Fibroblast of lung (primary cell): ENCODE measurements at places on chromosomes 3 and 15.
A peak's percentile ranks its signal among the peaks of the same experiment; 100 is the strongest.

GRCh38 chr3:72872183-72872582, 15.7 kb upstream of the GXYLT2 start:
- H3K4me1 ChIP-seq, result no peaks in the 10 kb centered on the region
- peak overlapping the region; percentile 35 for H3K27ac ChIP-seq
- no peak overlapping the region for H3K4me3 ChIP-seq
- no peaks in the 10 kb centered on the region for H3K36me3 ChIP-seq

- no peak overlapping the region for H3K4me3 ChIP-seq
- peaks cover 17% of the 10 kb centered on the region for H3K36me3 ChIP-seq
- no peak overlapping the region for H3K27ac ChIP-seq
- H3K4me1 ChIP-seq, result no peaks in the 10 kb centered on the region
- no peaks in the 10 kb centered on the region for H3K27me3 ChIP-seq
Observed at GRCh38 chr15:64138331-64138941, 13.1 kb upstream of the SNX22 start.

DNA sequence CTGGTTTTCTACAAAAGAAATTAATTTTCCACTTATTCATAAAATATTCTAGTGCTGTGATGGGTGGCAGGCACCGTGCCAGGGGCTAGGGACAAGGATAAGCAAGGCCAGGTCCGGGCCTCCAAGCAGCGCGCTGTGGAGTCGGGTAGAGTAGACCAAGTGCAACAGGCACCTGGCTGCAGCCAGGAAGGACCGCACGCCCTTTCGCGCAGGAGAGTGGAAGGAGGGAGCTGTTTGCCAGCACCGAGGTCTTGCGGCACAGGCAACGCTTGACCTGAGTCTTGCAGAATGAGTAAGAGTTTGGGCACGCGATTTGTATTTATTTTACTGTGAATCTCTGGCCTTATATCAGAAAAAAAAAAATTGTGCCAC, at the start of gene CASR:
Gene CASR (plus strand): TSS at position 148 of the 372 bp plus-strand sequence. CDS start 70,522 bp downstream, outside the sequence.
- no peak within 1 kb of the TSS for H3K4me3 ChIP-seq
- H3K27me3 ChIP-seq, result peaks cover 22% of the 10 kb centered on the region

DNA sequence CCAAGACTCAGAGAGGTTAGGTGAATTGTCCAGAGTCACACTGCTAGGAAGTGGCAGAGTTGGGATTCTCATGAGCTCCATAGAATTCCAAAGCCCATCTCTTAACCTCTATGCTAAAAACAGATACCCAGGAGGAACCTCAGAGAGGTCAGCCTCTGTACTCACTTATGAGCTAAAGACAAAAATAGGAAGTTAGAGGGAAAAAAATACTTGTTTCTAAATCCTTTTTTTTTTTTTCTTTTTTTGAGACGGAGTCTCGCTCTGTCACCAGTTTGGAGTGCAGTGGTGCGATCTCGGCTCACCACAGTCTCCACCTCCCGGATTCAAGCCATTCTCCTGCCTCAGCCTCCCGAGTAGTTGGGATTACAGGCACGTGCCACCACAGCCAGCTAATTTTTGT, 31.4 kb downstream of the FSD2 start:
- H3K4me1 ChIP-seq, result no peaks in the 10 kb centered on the region
- no peak for DNase-seq
- H3K36me3 ChIP-seq, result no peaks in the 10 kb centered on the region
- no peaks in the 10 kb centered on the region for H3K27me3 ChIP-seq

- no peaks in the 10 kb centered on the region for H3K4me1 ChIP-seq
- no peak overlapping the region for H3K27ac ChIP-seq
- H3K4me3 ChIP-seq, result no peak overlapping the region
- no peaks in the 10 kb centered on the region for H3K27me3 ChIP-seq
- no peak for DNase-seq
- H3K36me3 ChIP-seq, result no peaks in the 10 kb centered on the region
Observed at GRCh38 chr3:132348531-132348930, 31.3 kb downstream of the ACP3 start.

DNA sequence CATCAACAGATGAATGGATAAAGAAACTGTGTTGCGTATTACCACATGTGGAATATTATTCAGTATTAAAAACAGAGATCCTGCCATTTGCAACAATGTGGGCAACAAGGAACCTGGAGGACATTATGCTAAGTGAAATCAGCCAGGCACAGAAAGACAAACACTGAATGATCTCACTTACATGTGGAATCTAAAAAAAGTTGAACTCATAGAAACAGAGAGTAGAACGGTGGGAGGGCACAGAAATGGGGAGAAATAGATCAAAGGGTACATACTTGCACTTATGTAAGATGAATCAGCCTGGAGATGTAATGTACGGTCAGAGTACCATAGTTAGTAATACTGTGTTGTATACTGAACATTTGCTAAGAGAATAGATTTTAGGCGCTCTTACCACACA, 29.8 kb upstream of the MUC13 start:
- H3K27ac ChIP-seq, result no peak overlapping the region
- no peak overlapping the region for H3K4me3 ChIP-seq

GRCh38 chr3:38722781-38723568, 73.5 kb upstream of the SCN5A start:
- DNase-seq, result peak; percentile 34
- peaks cover 19% of the 10 kb centered on the region for H3K4me1 ChIP-seq
- no peaks in the 10 kb centered on the region for H3K27me3 ChIP-seq
- H3K4me3 ChIP-seq, result no peak overlapping the region
- H3K36me3 ChIP-seq, result no peaks in the 10 kb centered on the region

- H3K27ac ChIP-seq, result peak overlapping the region; percentile 15
- peaks cover 39% of the 10 kb centered on the region for H3K4me1 ChIP-seq
- peak; percentile 91 for DNase-seq
- no peaks in the 10 kb centered on the region for H3K36me3 ChIP-seq
Observed at GRCh38 chr15:96273317-96274086, 57.0 kb upstream of the NR2F2 start.
